Vagina (tissue), 2 donors: ENCODE measurements at places on chromosomes 3 and 15. TPM values are rescaled to one million over a fixed set of nuclear protein-coding genes. Genes with fewer than 3 reads are reported as not detected.
A peak's percentile ranks its signal among the peaks of the same experiment; 100 is the strongest.

DNA sequence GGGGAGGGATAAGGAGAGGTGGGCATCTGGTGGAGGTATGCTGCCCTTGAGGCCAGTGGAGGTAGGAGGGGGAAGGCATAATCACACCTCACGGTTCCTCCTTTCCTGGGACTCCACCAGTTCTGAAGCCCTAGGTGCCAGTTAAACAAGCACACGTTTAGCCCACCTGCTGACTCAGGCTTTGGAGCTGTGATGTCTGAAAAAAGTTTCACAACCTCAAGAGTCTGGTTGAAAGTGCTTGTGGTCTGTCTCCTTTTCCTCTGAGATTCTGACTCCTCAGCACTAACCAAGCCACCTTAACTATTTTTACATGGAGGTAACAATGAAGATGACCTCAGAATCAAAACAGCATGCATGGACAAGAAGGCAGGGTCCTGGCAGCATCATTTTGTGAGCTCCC, 23.0 kb downstream of the HPS3 start:
- H3K27me3 ChIP-seq: no peaks in the 10 kb centered on the region
- H3K4me3 ChIP-seq: no peak overlapping the region
- no peak overlapping the region for H3K27ac ChIP-seq
- H3K36me3 ChIP-seq: peaks cover 23% of the 10 kb centered on the region
- H3K4me1 ChIP-seq: no peaks in the 10 kb centered on the region

- H3K27me3 ChIP-seq: no peaks in the 10 kb centered on the region
- no peak for DNase-seq
- no peaks in the 10 kb centered on the region for H3K36me3 ChIP-seq
- no peaks in the 10 kb centered on the region for H3K4me1 ChIP-seq
Measured at GRCh38 chr3:147604136-147604535, 195.0 kb downstream of the ZIC1 start.

DNA sequence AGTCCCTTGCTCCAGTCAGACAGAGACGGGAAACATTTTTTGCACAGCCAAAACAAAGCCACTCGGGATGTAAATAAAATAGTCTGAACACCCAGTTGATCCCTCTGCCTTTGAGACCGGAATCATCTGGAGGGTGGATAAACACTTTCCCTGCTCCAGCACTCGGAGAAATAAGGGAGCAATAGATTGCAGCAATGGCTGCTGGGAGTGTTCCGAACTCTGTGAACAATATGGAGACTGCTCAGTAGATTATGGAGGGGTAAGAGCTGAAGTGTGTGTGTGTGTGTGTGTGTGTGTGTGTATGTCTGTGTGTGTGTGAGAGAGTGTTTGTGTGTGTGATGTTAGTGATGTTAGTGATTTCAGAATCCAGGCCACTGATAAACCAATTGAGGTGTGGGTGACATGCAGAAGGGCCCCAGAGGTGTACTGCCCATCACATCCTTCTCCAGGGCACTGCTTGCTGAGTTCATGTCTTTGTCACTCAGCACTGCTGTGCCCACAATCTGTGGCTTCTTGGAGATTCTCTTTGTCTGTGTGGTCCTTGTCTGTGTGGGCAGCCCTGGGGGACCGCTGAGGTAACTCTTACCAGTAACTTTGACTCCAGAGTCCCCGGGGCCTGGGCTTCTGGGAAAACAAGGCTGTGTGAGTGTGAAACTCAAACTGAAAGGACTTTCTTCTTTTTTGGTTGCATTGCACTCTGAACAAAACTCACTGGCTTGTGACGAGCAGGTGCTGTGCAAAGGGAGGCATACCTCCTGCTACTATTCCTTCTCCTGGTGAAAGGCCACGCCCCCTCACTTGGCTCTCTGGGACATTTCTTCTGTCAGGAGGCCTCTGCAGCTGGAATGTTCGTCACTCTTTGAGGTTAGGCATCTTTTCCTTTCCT, 23.0 kb downstream of the CRYGS start:
- no peaks in the 10 kb centered on the region for H3K27me3 ChIP-seq
- H3K4me3 ChIP-seq: no peak overlapping the region
- DNase-seq: no peak
- H3K4me1 ChIP-seq: no peaks in the 10 kb centered on the region
- H3K27ac ChIP-seq: no peak overlapping the region

DNA sequence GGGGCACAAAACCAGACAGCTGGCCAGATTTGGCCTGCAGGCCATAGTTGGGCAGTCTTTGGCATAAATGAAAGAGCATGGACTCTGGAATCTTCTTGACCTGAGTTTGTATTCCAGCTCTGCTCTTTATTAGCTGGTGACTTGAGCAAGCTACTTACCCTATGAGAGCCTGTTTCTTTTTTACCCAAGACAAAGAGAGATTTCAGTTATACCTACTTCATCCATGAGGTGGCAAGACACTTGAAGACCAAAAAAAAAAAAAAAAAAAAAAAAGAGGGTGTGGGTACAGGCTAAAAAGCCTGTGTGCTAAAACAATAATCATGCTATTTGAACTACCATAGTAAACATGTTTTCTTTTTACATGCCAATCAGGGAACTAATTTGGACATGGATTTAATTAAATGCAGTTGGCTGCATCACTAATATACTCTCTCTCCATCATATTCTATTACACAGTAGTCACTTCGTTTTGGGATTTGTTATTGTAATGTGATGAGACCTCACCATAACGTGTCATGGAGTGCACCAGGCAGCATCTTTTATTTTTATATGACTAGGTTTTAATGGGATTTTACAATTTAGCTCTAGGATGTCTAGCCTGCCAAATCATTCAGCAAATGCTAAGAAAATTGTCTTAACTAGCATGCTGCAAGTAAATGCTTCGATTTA, 109.2 kb upstream of the FHIT start:
- no peaks in the 10 kb centered on the region for H3K27me3 ChIP-seq
- H3K4me1 ChIP-seq: peaks cover 6% of the 10 kb centered on the region
- no peak for DNase-seq

DNA sequence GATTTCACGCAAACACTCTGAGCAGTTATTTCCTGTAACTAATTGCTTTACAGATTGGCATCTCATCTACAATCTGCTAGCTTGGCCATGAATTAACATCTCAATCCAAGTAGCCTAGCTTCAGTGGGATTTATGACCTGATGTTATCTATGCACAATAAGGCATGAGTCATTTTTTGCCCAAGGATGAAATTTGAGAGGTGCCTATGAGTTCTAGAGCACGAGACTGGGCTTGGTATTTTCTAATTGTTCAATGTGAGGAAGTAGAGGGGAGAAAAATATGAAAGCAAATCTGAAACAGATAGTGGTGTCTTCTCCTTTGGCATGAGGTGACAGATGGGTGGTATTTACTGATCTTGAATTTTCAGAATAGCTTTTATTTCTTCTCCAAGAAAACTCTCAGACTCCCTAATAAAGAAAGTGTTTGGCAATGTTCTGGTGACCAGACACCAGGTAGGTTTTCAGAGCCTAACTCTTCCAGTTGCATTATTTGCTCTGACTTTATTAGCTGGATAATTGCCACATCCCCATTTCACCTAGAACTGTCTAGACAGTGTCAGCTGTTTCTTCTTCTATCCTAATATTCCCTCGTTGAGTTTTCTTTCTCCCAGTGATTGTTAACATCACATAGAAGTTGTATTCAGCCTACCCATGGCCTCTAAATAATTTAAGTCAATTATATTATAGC, 301.0 kb upstream of the UMPS start:
- H3K4me3 ChIP-seq: no peak overlapping the region
- H3K27me3 ChIP-seq: no peaks in the 10 kb centered on the region
- H3K36me3 ChIP-seq: no peaks in the 10 kb centered on the region
- no peak overlapping the region for H3K27ac ChIP-seq

DNA sequence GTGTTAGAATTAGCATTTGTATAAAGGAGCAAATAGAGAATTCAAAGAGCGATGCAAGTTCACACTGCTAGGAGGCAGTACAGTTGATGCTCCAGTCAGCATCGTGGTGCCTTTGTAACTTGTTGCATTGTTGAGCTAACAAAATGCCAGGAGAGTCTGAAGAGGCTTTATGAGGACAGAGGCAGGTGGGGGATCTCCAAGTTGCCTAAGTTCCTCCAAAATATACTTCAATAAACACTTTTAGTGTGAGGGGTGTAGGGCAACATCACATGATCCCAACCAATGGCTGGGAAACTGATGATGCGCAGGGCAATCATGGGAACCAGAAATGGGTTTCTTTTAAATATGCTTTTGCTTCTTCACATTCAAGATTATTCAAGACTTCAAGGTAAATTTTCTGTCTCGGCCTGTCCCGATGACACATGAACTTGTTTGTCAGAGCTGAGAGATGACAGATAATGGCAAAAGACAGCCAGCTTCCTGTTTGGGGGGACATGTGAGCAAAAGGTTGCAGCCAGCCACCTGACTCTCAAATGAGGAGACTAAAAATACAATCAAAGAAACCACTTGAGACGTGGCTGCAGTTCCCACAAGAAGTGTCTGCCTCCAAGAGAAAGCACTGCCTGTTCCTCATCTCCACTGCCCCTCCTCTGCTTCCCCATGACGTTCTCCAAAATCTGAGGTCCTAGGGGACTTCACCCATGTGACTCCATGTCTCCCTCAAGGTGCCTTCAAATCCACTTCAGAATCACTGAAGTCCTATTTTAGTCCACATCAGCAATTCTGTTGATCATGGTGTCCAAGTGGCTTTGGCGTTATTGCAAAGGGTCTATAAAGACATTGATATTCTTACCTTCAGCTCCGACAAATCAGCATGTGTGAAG, 39.3 kb downstream of the KLHL6 start:
- H3K4me3 ChIP-seq: no peak overlapping the region
- no peaks in the 10 kb centered on the region for H3K36me3 ChIP-seq
- H3K4me1 ChIP-seq: no peaks in the 10 kb centered on the region
- no peak for DNase-seq
- H3K27me3 ChIP-seq: no peaks in the 10 kb centered on the region

DNA sequence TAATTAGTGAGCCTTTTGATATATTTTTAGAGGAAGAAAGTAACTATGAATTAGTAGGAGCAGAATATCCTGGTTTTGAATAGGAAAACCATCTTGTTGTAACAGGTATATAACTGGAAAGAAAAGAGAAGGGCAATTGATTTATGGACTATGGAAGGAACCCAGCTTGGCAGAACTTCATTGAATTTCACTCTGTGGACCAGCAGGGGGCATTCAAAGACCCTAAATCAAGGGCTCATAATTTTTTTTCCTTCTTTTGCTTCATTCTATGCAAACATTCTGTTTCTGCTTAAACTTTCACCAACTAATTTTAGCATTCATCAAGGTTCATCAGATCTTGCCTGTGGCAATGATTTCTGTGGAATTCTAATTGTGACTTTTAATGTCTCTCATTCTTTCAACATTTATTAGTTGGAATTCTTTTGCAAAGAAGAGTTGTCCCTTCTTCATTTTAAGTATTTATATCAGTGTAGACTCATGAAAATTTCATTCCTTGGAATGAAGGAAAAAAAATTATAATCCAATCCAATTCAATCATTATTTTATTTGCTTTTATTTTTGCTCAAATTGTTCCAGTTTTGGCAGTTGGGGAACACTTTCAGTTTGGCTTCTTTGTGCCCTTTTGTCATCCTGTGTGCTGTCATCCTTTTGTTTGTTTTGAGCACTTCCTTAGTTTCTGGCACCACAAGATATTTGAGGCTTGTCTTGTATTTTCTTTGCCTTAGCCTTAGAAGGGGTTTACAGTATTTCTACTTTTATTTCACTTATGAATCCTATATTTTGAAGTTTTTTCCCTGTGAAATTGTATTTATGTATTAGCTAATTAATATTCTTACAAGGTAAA, 30.4 kb downstream of the NXPE3 start:
- H3K36me3 ChIP-seq: no peaks in the 10 kb centered on the region
- H3K4me3 ChIP-seq: no peak overlapping the region
- peak overlapping the region; percentile 53 for H3K27ac ChIP-seq
- DNase-seq: no peak
- H3K27me3 ChIP-seq: no peaks in the 10 kb centered on the region
- peaks cover 16% of the 10 kb centered on the region for H3K4me1 ChIP-seq

DNA sequence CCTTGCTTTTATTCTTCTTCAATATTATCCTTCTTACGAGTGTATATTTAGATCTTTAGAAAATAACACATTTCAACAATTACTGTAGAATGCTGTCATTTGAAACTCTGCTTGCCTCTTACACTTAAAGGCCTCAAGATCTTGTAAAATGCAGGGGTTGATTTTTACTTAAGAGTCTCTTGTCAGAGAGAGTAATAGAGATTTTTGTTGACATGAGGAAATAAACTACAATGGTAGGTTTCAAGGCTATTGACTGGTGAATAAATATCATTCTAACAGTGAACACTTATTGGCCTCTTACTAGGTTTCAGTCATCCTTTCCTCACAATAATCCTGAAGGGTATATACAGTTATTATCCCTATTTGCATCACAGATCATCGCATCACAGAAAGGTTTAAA, 344.6 kb downstream of the GBE1 start:
- H3K4me3 ChIP-seq: no peak overlapping the region
- no peak for DNase-seq

DNA sequence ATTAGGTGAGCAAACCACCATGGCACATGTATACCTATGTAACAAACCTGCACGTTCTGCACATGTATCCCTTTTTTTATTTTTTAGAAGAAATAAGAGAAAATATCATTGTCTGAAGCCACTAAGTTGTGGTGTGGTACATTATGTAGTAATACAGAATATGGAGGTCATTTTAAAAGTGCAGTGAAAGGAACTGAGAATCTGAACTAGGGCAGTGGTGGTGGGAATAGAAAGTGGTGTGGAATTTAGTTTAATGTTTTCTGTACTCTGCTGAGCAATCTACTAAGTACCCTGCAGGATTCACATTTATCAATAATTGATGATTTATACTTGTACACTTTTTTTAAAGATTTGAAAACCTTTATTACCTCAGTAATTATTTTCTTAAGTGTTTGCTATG, 283.5 kb downstream of the CHL1 start:
- no peaks in the 10 kb centered on the region for H3K36me3 ChIP-seq
- no peaks in the 10 kb centered on the region for H3K27me3 ChIP-seq
- H3K4me1 ChIP-seq: no peaks in the 10 kb centered on the region
- DNase-seq: no peak
- H3K4me3 ChIP-seq: no peak overlapping the region
- no peak overlapping the region for H3K27ac ChIP-seq

DNA sequence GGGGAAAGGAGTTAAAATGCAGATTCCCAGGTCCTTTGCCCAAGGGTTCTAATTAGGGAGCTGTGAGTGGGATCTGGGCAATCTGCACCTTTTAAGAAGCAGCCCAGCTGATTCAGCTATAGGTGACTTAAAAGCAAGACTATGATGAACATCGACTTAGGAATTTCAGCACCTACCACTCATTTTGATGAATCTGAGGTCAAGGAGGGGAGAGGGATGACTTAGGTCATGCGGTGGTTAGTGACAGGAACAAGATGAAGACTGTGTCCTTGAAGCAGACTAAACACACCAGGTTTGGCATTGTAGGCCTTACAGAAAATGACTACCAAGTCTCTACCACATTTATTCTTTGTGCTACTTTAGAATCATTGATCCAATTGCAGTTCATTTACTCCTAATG, 196.3 kb downstream of the DTWD1 start:
- H3K36me3 ChIP-seq: no peaks in the 10 kb centered on the region
- DNase-seq: no peak
- no peak overlapping the region for H3K4me3 ChIP-seq
- no peaks in the 10 kb centered on the region for H3K27me3 ChIP-seq

GRCh38 chr3:190728574-190729246, 133.8 kb downstream of the GMNC start:
- no peak overlapping the region for H3K27ac ChIP-seq
- no peak overlapping the region for H3K4me3 ChIP-seq
- H3K4me1 ChIP-seq: no peaks in the 10 kb centered on the region
- H3K36me3 ChIP-seq: no peaks in the 10 kb centered on the region

The GUCA1C gene
- not detected for total RNA-seq

The TMEM40 gene
- total RNA-seq: 31.7 TPM

The SLC6A1 gene
- total RNA-seq: 2.0 TPM

The PCOLCE2 gene
- total RNA-seq: 136 TPM
